ENCODE measurements at places on chromosomes 2 and 18.

GRCh38 chr2:128396946-128397345, 78.3 kb upstream of the HS6ST1 start:
- DNase-seq: no peak

- no peak for DNase-seq
Measured at GRCh38 chr2:9408641-9409151, 14.6 kb downstream of the ITGB1BP1 start.

DNA sequence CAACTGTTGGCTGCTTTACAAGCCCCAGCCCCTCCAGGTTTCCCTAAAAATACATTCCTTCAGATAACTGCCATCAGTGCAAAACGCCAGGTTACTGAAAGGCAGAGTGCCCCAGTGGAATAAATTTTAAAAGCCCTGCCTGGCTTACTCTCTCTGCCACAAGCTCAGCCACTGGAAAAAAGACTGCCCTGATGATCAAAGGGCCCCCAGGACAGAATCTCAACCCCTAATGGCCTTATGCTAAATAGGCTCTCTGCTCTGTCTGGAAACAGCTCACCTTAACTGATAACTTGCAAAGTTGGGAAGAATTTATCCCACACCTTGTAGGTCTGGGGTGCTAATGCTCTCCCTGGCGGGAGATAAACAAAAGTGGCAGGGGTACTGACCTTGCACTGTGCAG, 33.9 kb downstream of the CFAP53 start:
- DNase-seq: no peak

DNA sequence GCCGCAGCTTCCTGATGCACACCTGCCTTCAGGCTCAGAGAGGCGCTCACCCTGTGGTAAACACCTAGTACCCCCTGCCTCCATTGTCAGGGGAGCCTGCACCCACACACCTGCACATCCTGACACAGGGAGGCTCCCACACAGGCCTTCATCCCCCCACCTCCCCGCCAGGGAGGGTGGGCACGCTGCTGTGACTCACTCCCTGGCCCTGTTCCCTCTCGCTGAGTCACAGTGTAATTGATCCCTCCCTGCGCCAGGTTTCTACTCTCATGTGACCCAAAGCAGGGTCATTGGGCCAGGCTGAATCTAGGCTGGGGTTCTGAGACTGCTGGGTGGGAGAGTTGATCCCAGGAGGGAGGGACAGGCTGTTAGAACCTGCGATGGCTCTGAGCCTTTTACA, 8.5 kb upstream of the CELF4 start:
- no peak for DNase-seq

- DNase-seq: no peak
Measured at GRCh38 chr2:236089271-236090026, 78.7 kb downstream of the GBX2 start.

GRCh38 chr2:66003931-66004330, 431.0 kb upstream of the MEIS1 start:
- DNase-seq: no peak

DNA sequence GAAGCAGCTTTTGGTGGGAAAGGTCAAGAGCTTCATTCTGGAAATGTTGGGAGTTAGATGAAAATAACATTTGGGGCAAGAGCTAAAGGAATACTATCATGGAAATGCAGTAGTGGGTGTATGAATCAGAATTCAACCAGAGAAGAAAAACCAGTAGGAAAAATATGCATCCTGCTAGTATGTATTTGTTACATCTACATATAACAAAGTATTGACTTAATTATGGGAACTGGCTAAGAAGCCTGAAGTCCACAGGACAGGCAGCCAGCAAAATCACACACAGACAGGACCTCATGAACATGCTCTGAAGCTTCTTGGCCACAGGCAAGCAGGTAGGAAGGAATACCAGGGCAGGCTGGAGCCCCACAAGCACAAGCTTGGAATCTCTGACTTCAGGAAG, 185.8 kb downstream of the FBXO15 start:
- DNase-seq: no peak

GRCh38 chr2:223923976-223924375, 21.2 kb downstream of the WDFY1 start:
- no peak for DNase-seq

GRCh38 chr2:144484201-144484948, 35.5 kb downstream of the ZEB2 start:
- DNase-seq: no peak

DNA sequence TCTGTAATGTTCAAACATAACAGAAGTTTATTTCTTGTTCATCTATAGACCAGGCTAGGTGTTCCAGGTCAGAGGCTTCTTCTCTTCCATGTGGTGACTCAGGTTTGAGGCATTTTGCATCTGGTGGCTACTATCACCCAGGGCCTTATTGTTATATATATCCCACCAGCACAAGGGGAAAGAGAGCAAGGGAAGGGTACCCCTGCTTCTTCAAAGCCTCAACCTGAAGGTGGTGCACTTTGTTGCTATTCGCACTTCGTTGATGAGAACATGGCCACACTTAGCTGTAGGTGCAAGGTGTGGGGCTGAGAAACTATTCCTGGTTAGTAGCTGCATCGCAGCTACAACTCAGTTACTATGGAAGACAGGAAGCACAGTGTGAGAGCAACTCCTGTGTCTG, 27.4 kb upstream of the SLC3A1 start:
- DNase-seq: no peak

DNA sequence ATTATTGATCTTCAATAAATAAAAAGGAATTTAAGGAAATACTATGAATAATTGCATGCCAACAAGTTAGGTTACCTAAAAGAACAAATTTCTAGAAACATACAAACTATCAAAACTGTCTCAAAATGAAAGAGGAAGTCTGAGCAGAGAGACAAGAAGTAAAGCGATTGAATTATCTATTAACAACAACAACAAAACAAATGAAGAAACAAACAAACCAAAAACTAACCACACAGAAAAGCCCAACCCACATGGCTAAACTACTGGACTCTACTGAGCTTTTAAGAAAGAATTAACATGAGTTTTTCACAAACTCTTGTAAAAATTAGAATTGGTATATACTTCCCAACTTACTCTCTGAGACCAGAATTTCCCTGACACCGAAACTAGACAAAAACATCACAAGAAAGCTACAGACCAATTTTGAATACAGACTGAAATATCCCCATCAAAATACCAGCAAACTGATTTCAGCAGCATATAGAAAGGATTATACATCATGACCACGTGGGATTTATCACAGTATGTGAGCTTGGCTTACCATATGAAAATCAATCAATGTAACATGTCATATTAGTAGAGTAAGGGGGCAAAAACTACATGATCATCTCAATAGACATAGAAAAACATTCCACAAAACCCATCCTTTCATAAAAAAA, 16.6 kb upstream of the GALNT1 start:
- DNase-seq: no peak

- no peak for DNase-seq
Measured at GRCh38 chr2:102029405-102029804, 37.6 kb downstream of the IL1R2 start.

GRCh38 chr18:3213300-3214059, 6.3 kb downstream of the MYOM1 start:
- peak; percentile 30 for DNase-seq

- no peak for DNase-seq
Measured at GRCh38 chr2:181484851-181485637, 27.9 kb downstream of the ITGA4 start.

DNA sequence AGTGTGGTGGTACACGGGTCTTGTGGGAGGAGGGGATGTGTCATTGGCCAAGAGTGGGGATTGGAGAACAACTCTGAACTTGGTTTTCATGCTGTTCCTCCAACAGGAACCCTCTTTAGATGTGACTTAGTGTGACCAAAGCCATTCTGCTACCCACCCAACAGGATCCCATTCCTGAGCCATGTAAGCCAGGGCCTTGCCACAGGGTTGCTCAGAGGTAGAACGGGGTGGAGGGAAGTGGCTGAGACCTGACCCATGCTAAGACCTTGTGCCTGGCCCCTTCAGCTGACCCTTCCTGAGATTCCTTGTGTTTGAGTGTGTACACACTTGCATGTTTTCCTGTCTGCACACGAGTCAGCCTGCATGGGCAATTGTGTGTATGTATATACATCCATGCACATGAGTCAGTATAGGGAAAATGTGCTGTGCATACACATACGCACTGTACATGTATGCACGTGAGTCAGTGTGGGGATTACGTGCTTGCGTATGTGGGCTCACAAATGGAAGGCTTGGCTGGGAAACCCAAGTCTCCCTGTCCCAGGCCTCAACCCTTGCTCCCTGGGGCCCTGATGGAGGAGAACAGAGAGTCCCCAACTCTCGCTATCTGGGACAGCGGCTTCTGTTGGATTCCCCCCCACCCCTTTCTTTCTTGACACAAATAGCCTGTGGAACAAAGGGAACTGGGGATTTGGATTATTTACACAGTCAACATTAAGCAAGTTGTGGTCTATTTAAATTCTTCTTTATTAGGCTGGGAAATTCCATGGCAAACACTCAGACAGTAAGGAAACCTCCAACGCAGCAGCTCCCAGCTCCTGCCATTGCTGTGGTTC, 339.8 kb downstream of the DYSF start:
- no peak for DNase-seq

Data from AML-193 (cell line).